ENCODE measurements at places on chromosomes 7 and 10.

DNA sequence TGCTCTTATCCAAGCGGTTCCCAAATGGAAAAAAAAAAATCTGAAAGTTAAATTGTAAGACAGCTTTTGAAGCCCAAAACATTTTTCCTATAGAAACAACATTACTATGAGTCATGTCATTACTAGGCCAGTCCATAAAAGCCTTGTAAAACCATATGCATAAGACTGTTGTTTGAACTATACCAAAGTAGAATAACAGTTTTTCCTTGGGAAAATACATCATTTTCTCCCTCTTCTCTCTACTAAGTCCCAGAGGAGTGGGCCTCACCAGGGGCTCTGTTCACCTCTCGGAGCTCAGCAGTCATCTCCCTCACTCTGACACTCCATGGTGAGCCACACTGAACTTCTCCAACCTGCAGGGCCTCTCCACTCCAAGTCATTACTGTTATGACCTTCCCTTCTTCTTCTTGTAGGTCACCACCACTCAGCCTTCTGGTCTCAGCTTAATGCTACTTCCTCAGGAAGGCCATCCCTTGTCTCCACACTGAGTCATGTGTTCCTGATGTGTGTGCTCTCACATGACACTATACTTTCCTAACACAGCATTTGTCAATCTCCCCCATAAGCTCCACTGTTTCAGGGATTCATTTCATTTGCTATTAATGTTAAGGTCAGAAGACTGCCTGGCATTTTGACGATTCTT, 32.5 kb downstream of the ZNF438 start:
- no peak for DNase-seq

GRCh38 chr10:12338981-12339380, 10.4 kb upstream of the CAMK1D start:
- DNase-seq: no peak

DNA sequence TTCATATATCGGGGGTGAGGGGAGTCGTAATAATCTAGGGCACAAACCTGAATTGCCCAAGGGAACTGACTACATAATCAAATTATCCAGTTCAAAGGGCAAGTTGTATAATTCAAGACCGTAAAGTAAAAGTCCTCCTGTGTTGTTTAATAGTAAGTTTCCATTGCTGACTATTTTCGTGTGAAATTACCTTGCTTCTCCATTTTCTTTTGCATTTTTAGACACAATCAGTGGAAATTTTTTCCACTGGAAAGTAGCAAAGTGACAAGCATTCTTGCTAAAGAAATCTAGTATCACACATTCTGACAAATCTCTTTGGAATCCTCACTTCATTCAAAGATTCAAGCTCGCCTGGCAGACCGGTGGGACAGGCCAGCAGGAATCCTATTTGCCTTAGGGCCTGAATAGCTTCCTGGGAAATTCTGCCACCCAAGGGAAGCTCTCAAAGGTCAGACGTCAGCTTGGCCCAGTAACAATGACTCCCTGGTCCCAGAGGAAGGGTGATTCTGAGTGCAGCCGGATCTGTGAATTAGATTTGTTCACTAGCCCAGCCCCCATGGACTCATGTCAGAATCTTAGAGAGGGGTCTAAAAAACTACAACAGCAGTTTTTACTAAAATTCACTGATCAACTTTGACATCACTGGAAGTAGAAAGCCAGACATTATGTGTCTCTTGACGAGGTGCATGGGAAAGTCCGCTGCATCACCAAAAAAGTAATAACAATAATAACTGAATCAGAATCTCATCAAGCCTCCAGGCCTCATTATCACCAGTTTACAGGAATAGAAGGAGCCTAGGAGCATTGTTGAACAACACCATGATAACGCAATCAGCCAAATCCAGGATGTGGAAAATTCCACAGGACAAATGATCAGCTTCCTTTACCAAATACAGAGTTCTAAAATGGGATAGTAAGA, 161.0 kb downstream of the SKIDA1 start:
- DNase-seq: no peak

DNA sequence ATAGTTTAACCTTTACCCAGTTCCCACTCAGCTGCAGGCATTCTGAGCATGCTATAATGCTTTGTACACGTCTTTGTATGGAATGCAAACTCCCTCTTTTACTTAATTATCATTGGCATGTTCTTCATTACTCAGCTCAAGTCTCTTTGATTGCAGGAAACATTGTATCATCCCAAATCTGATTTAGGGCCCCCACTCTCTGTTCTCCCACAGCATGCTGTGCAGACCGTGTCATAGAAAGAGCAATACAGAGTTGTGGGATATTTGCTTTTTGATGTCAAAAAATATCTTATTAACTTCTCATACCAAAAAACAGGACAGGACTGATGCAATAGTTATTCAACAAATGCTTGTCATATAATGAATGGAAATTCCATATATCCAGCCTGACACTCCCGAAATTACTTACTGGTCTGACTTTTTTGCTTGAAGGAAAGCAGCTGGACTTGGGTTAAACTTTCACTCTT, 1081.5 kb upstream of the C7orf33 start:
- no peak for DNase-seq

- no peak for DNase-seq
Observed at GRCh38 chr10:124496150-124496549, 34.5 kb downstream of the LHPP start.

DNA sequence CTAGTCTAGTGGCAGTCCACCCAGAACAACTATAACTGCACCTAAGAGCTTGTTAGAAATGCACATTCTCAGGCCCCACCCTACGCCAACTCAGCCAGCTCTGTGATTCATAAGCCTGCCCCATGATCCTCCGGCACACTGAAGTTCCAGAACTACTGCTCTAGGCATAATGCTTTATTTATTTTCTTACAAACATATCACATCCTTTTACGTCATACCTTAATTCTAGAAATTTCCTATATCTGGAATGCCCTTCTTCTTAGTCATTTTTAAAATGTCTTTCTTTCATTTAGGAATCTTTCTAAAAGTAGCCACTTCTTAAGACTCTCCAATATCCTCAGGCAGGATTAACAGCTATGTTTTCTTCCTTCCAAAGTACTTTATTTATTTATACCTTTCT, 480.1 kb downstream of the INHBA start:
- DNase-seq: no peak

DNA sequence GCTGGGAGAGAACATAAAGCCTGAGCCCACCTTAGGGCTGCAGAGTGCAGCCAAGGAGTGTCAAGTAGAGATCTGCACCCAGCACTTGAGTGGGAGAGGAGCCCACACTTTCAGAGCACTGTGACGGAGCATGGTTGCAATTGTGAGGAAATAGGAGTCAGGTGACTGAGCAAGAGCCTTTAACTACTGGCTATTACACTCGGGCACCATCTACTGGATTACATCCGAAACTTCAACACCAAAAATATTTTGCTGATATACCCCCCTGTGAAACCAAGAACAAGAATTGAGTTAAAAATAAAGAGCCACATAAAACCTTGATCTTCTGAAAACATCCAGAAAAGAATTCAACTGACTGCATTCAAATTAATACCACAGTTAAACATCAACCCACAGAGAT, 657.9 kb downstream of the NXPH1 start:
- no peak for DNase-seq

- DNase-seq: no peak
Observed at GRCh38 chr10:86974484-86974883, 6.2 kb downstream of the ADIRF start.

DNA sequence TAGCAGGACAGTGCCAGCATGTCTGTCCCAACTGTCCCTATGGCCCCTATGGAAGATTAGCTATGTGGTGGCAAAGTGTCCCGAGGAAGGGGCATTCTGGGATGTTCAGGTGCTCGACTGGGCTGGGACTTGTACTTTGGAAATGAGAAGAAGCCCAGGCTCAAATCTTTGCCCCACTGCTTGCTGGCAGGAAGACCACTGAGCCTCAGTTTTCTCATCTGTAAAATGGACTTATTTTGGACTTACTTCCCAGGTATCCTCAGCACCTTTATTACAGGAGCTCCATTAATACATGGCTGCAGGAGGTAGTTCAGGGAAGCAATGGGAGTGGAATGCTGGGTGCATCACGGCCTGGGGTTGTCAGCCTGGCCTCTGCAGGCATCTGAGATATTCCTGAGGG, 71.2 kb downstream of the LHPP start:
- no peak for DNase-seq

DNA sequence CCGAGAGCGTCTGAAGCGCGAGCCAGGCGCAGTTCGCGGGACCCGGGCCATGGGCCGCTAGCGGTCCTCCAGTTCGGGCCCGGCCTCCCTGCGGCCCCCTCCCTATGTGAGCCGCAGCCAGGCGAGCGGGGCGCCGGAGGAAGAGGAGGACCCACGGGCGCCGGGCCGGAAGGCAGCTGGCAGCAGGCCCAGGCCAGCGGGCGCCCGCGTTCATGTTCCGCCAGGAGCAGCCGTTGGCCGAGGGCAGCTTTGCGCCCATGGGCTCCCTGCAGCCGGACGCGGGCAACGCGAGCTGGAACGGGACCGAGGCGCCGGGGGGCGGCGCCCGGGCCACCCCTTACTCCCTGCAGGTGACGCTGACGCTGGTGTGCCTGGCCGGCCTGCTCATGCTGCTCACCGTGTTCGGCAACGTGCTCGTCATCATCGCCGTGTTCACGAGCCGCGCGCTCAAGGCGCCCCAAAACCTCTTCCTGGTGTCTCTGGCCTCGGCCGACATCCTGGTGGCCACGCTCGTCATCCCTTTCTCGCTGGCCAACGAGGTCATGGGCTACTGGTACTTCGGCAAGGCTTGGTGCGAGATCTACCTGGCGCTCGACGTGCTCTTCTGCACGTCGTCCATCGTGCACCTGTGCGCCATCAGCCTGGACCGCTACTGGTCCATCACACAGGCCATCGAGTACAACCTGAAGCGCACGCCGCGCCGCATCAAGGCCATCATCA, 1.1 kb downstream of the ADRA2A start:
- no peak for DNase-seq

- DNase-seq: no peak
Observed at GRCh38 chr7:42843205-42843800, 68.6 kb downstream of the C7orf25 start.

DNA sequence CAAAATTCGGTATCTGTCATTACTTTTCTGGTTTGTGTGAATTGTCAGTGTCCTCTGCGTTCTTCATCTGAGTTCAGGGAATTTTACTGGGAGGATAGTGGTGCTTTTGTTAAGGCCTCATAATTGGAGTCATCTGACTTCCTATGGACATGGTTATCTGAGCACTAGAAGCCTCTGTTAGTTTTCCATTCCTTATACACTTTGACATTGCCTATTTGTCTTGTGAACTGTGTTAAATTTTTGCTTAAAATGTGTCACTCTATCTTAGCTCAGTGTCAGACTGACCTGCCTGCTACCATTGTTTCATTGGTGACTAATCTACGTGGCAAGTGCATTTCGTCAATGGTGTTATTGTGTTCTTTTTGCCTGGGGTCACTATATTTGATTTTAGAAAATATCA, 253.3 kb downstream of the SEMA3A start:
- no peak for DNase-seq

DNA sequence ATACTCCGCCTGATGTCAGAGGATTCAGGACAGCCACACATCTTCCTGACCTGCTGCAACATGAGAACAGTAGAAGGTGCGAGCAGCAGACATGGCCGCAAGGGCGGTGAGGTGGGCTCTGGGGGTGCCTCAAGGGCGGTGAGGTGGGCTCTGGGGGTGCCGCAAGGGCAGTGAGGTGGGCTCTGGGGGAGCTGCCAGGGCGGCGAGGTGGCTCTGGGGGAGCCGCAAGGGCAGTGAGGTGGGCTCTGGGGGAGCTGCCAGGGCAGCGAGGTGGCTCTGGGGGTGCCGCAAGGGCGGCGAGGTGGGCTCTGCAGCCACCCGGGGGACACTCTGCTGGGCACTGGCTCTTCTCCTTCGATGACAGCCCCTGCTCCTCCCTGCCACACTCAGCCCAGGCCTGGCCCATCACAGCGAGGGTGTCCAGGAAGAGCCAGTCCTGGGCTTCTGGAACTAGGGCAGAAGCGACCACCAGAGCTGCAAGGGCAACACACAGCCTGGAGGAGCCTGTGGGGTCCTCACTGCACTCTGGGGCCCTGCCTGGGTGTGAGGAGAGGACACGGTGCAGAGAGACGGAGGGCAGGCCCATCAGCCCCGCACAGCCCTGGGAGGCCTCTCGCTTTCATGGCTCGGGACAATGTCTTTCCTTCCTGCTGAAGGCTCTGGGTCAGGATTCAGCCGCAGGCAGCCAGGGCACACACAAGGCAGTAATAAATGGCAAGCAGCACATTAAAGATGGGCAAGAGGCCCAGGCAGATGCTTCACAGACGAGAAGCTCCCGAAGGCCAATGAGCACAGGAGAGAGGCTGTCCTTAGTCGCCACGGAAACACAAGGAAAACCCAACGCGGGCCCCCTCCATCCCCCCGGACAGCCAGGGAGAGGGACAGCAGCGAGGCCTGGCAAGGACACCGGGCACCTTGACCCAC, 42.5 kb downstream of the STK32C start:
- DNase-seq: no peak

GRCh38 chr10:31762316-31762715, 166.3 kb downstream of the ARHGAP12 start:
- DNase-seq: no peak

DNA sequence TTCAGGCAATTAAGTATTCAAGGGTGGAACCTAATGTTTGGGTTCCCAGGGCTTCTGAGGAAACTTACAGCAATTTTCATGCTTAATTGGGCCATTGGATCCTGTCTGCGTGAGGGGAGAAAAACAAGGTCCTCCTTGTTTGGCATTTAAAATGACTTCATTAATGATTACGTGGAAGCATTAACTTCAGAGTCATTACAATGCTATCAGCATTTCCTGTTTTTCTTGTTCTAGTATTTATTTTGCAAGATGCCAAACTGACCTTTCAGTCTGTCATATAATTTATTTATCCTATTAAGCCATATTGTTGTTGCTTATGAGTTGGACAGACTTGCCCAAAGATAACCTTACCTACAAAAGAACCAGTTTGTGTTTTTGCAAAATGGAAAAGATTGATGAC, 324.1 kb upstream of the LRRN3 start:
- DNase-seq: no peak

DNA sequence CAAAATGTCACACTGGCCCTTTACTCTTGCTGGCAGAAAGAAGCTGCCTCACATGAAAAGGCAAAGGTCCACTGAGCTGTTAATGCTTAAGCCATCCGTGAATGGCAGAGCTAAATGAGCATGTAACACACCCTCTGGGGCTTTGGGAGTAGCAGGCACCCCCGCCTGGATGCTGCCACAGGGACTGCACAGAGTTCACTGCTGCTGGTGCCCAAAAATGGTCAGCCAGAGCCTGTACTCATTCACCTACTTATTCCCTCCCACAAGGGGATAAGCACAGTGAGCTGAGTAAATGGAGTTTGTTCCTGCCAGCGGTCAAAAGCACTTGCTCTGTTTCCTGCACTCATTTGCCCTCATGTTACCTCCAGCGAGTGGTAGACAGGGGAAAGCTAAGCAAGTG, 374.0 kb upstream of the STEAP1 start:
- no peak for DNase-seq

DNA sequence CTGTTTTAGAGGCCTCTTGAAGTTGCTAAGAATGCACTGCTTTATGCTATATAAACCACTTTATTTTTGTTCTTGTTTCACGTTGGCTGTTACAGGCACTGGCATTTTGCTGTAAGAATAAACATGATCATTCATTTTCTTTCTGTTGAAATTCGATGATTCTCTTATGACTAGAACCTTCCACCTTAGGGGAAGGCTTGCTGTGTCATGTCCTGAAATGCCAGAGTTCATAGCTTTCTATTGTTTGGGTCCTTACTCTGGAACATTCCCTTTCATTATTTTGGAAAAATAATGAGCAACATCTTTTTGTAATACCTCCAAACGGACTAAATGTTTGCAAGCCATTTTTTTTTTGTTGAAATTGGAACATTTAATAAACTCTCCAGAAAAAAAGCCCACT, 495.1 kb upstream of the POT1 start:
- DNase-seq: no peak

- no peak for DNase-seq
Observed at GRCh38 chr7:74338366-74339108, 49.3 kb downstream of the CLIP2 start.

- no peak for DNase-seq
Observed at GRCh38 chr7:69610374-69611084, 12.3 kb downstream of the AUTS2 start.

Data from caudate nucleus (tissue), 63 donors.